Activated naive CD4-positive, alpha-beta T cell (primary cell): ENCODE measurements at places on chromosomes 2 and 18.

GRCh38 chr2:634636-635388, 42.4 kb downstream of the TMEM18 start:
- no peak for DNase-seq

DNA sequence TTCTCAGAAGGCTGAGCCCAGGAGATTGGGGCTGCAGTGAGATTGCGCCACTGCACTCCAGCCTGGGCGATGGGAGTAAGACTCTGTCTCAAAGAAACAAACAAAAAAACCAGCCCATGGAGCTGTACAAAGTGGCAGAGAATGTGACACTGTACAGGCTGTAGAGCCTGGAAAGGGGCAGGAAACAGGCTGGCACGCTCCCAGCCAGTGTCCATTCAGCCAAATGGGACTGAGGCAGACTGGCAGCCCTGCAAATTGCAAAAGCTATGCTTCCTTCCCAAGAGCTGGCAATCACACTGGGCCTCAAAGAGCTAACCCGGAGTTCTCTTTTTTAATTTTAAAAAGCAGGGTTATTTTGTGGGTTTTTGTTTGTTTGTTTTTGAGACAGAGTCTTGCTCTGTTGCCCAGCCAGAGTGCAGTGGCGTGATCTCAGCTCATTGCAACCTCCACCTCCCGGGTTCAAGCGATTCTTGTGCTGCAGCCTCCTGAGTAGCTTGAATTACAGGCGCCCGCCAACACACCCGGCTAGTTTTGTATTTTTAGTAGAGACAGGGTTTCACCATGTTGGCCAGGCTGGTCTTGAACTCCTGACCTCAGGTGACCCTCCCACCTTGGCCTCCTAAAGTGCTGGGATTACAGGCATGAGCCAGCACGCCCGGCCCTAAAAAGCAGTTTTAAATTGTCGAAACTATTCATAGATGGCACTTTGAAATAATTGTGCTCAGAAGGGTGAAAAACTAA, 42.8 kb downstream of the SCRN3 start:
- no peak for DNase-seq

GRCh38 chr2:99775585-99775984, 285.8 kb upstream of the REV1 start:
- no peak for DNase-seq

- DNase-seq = no peak
These were observed 186.5 kb upstream of the KLHL29 start for GRCh38 chr2:23198316-23199114.

DNA sequence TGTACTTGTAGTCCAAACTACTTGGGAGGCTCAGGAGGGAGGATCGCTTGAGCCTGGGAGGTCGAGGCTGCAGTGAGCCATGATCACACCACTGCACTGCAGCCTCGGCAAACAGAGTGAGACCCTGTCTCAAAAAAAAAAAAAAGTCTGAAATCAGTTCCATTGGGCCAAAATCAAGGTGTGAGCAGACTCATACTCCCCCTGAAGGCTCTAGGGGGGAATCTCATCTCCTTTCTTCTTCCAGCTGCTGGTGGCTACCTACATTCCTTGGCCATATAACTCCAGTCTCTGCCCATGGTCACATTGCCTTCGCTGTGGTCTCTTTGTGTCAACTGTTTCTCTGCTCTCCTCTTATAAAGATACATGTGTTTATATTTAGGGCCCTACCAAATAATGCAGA, 234.0 kb downstream of the LRRTM1 start:
- no peak for DNase-seq

DNA sequence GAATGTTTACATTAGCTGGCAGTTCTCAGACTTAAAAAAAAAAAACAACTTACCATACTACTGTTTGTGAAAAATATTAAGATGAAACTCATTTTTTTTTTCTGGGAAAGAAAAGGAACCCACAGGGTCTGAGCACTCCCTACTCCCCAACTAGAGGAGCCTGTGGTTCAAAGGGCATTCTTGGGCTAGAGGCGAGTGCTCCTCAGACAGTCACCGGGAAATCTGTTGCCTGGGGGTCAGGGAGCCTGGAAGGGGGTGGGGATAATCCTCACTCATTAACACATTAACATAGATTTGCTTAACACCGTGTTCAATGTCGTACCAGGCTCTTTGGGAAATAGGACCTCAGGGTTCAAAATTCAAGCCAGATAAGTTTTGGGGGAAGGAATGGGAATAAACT, 57.6 kb downstream of the LAMA3 start:
- DNase-seq = no peak

DNA sequence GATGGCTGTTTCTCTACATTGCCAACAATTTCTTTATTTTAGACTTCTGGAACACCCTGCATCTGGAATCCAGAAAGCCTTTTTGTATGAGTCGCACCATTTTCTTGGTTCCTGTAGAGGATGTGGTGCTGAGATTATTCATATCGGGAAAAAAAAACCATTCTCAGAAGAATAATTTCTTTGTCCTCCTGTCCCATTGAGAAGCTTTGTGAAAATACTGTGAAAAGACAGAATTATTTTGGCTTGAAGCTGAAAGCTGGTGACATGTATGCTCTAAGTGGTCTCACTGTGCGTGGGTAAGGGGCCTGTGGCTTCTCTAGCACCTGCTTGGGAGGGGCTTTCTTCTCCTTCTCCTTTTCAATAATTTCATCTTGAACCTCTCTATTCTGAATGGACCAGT, 138.4 kb downstream of the FAM210A start:
- no peak for DNase-seq

- DNase-seq = no peak
These were observed 604 bp upstream of the STK11IP start for GRCh38 chr2:219596954-219597551.
